Left lobe of liver (tissue), 2 donors: ENCODE measurements at places on chromosomes 11 and 22. TPM values are rescaled to one million over a fixed set of nuclear protein-coding genes. Genes with fewer than 3 reads are reported as not detected.

The CALCA gene
- 0.73 TPM for total RNA-seq

DNA sequence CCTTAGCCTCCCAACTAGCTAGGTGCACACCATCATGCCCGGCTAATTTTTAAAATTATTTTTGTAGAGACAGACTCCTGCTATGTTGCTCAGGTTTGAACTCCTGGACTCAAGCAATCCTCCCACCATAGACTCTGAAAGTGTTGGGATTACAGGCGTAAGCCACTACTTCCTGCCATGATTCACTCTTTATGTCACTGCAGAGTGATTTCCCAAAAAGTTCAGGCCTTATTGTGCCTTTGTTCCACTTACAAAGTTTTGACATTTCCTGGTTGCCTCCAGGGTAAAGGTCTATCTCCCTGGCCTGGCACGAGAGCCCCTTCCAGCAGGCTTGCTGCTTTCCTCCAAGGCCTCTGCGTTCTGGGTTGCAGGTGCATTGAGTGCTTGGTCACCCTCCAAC is 44.6 kb upstream of the RIC3 start:
- no peak for DNase-seq

DNA sequence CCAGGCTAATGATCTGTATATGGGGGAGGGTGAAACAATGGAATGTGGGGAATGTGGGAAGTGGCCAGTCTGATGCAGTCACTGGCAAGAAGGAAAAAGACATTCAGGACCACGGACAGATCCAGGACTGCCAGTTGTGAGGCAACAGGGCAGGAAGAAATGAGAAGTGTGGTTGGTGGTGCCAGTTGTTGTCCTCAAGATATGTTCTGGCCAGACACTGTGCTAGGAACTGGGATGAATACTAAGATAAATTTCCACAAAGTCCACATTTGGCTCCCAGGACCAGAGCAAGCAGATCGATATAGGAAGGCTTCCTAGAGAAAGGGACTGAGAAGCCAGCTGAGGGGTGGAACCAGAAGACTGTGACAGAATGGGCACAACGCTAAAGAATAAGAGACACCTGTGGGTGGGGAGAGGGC is 6.8 kb upstream of the TPBGL start:
- no peak for DNase-seq

The GRM5 gene
- not detected for total RNA-seq

GRCh38 chr22:46706060-46706459 is 32.0 kb downstream of the CERK start:
- no peak for DNase-seq
